Left cardiac atrium (tissue), 4 donors: ENCODE measurements at places on chromosomes 1 and 21. TPM values are rescaled to one million over a fixed set of nuclear protein-coding genes. Genes with fewer than 3 reads are reported as not detected.
A peak's percentile ranks its signal among the peaks of the same experiment; 100 is the strongest.

- no peak for DNase-seq
Observed at GRCh38 chr1:58904299-58905125, 120.7 kb upstream of the JUN start.

- no peak for DNase-seq
Observed at GRCh38 chr1:111596499-111596898, 23.1 kb upstream of the RAP1A start.

- no peak for DNase-seq
Observed at GRCh38 chr1:22277662-22278061, 134.8 kb upstream of the WNT4 start.

- DNase-seq: no peak
Observed at GRCh38 chr1:84390226-84390625, 8.1 kb upstream of the DNASE2B start.

GRCh38 chr1:177137814-177138213 is 26.7 kb downstream of the ASTN1 start:
- no peak for DNase-seq

GRCh38 chr1:3590139-3590763 is 21.1 kb downstream of the MEGF6 start:
- DNase-seq: peak; percentile 76

DNA sequence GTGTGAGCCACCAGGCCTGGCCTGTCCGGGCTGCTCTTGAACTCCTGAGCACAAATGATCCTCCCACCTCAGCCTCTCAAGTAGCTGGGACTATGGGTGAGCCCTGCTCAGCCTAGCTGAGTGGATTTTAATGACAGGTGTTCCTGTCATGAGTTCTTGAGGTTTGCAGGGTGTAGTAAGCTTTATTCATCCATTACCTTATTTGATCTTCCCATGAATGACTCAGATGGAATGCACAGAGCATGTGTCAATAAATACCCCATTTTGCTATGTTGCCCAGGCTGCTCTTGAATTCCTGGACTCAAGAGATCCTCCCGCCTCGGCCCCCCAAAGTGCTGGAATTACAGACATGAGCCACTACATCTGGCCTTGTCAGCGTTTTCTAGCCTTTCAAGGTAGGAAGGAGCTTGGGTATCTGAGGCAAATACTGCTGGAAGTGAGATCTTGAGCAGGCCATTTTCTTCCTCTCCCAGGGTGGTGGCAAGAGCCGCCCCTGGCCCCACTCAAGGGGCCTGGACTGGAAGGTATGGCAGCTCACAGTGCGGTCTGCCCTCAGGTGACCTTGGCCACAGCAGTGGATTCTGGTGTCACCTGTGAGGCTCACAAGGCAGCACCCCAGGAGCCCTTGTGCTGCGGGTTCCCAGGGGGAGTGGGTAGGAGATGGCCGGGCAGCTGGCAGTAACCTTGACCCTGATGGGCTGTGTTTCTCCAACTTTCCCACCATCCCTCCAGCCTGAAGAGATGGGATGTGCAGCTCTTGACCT is 20.0 kb downstream of the PIK3CD start:
- no peak for DNase-seq

DNA sequence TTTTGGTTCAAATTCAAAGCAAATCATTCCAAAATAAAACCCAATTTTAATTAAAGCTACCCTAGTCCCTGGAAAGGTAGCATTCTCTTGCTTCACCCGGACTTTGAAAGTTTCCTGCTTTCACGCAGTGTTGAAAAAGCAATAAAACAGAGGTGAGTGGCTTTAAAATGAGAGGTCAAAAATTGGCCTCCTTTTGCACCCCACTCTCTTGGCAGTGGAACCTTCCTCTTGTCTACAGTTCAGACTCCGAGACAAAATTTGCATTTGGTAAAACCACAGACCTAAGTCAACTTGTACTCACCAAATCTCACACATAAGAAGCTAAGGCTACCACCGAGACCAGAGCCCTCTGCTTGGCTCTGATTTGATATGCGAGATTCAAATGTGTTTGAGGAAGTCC is 252.7 kb downstream of the TTLL7 start:
- DNase-seq: no peak

GRCh38 chr1:210321552-210321951 is 7.2 kb upstream of the HHAT start:
- DNase-seq: no peak

DNA sequence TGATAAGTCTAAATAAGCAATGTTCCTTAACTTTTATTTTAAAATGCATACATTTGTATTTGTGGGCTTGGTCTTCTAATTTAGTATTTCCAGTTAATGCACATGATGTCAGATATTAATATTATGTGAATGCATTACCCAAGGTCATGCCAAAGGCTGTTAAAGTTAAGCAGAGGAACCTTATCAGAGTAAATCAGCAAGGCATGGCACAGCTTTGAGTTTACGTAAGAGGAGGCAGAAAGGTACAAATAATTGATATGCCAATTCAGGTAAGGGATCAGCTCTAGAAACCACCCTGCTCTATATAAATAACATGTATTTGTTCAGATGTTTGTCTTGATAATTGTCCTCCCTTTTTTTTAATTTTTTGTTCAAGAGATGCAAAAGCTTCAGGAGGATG is 64.5 kb upstream of the CHRM3 start:
- no peak for DNase-seq

DNA sequence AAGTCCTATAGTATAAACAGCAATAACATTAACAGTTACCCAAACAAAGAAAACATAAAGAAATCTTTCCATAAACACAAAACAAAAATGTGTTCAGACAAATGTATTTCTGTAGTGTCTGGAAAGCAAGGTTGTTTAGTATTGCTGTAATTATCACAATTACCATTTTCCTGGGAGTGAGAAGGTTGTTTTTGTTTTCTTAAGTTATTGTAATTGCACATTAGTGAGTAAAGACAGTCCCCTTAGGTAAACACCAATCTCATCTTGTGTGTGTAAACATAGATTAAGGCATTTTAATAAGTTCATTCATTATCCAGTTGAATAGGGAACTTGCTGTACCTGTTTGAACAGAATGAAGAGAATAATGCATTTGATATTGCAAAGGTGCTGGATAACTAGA is 356.9 kb upstream of the ADGRL4 start:
- DNase-seq: no peak

DNA sequence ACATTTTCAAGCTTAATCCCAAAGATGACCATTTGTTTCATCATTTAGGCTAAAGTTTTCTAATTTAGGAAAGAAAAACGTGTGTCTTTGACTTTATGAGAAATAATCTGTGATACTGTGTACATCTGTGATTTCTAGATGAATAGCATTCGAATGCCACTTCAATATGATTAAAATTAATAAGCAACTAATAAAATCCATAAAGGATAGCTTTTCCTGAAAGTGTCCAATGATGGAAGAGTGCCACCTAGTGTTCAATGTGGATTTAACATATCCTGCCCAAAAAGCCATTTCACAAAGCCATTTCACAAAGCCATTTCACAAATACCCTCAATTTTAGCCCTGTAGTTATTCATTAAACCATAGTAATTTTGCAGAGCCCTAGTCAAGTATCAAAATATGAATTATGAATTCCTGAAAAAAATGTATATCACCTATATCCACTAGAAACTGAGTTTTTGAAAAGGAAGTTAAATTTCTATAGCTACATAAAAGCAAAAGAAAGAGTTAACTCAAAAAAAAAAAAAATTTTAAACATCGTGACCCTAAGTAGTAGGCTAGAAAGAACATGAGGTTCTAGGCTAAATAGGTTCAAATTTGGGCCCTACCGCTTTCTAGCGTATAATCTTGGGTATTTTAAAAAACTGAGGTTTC is 19.1 kb downstream of the NME7 start:
- DNase-seq: no peak

GRCh38 chr21:36466061-36466511 is 13.8 kb downstream of the CLDN14 start:
- DNase-seq: no peak

GRCh38 chr1:224767031-224767430 is 150.9 kb downstream of the CNIH3 start:
- DNase-seq: no peak

GRCh38 chr1:2234762-2235113 is 6.6 kb downstream of the SKI start:
- no peak for DNase-seq

DNA sequence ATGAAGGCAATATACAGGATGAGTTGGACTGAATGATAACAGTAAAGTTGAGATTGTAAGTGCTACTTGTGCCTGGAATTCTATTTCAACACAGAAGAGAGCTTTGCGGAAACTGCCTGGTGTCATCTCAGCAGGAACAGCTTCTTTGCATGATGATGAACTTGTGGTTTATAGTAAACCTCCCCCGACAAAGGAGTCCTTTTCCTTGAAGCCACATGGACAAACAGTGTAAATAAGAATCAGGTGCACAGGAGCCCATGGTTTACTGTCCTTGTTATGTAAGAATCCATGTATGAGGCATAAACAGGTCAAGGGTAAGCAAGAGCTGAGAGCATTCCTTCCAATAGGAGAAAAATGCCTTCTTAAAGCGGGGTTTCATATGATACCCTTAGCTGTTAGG is 66.2 kb downstream of the PCNX2 start:
- DNase-seq: no peak

DNA sequence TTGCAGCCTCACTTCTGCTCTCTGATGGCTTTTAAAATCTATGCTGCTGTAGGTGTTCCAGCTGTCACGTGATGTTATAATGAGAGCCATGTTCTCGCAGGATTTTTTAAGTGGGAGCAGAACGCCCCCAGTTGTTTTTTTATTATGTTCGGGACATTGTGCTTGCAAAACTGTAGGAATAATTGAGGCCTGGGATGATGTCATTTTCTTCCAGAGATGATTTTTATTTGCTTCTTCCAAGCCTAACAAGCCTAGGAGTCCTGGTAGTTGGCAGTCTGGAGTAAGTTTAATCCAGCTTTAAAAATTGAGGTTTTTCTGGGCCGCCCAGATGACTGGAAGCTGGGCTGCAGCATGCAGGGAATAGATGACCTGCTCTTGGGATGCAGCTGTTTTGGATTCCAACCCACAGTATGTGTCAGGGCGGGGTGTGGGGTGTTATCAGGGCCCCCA is 34.6 kb upstream of the CHIT1 start:
- no peak for DNase-seq

IL24 gene
- total RNA-seq: not detected

KCNJ9 gene
- not detected for total RNA-seq

KIRREL1 gene
- total RNA-seq: 19.7 TPM

S100A5 gene
- total RNA-seq: not detected

PTPN22 gene
- 1.0 TPM for total RNA-seq

EPS15 gene
- 59.5 TPM for total RNA-seq

IGSF9 gene
- total RNA-seq: 1.4 TPM

ETV3L gene
- total RNA-seq: not detected
